ENCODE measurements at places on chromosomes 11 and 22. TPM values are rescaled to one million over a fixed set of nuclear protein-coding genes. Genes with fewer than 3 reads are reported as not detected.

OR2AG2 gene
- polyA plus RNA-seq, result not detected

IGLL1 gene
- polyA plus RNA-seq, result not detected

KCTD14 gene
- polyA plus RNA-seq, result 0.20 TPM

TSPO gene
- 328 TPM for polyA plus RNA-seq

LIF gene
- not detected for polyA plus RNA-seq

ZNF215 gene
- polyA plus RNA-seq, result not detected

GPR83 gene
- 0.10 TPM for polyA plus RNA-seq

DNA sequence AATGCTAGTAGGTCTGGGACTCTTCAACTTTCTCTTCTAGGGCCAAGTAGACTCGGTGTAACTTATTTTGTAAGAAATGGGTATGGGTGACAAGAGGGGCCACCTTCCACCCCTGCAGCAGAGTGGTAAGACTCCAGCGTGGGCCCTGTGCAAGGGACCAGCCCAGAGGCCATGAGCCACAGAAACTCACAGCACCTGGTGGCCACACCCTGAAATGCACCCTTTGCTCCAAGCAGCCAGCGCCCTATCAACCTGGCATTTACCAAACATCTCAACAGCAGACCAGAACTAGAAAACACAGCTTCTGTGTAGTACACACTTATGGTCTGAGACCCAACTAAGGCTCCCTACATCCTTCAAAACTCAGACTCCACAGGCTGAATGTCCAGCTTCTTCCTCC lies 5.7 kb downstream of the CDCA5 start:
- peak; percentile 44 for DNase-seq

DNA sequence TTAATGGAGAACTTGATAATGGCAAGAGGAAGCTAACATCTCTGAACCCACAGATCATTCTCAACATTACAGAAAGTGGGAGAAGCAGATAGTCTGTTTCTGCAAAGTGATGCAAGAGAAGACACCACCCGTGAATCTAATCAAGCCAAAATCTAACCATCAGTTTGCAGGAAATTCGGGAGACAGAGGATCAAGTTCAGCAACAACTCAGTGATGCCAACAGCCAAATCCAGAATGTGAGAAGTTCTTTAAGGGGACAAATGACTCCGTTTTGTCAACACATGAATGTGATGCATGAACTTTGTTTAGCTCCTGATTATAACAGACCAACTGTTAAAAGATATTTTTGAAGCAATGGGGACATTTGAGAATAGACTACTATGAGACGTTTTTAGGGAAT lies 95.2 kb upstream of the LDLRAD3 start:
- no peak for DNase-seq

DNA sequence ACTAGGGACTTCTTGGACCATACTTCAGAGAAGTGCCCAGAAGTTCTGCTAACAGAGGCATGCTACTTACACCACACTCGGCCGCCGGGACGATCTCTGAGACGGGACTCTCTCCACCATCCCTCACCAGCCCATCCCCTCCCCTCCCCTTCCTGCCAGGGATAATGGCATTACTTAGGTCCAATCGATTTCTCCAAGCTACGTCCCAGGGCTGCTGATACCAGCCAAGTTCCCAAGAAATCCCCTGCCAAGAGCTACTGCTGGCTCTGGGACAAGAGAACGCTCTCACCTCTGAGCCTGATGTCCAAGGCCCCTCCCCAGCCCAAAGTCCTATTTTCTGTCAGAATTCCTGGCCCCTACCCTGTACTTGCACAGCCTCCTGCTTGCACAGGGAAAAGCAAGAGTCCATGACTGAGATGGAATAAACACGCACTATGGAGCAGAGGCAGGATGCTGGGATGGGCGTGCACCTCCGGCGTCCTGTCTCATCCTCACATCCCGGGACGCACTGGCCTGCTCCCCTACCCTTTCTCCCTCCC lies 42.7 kb downstream of the GDPD5 start:
- DNase-seq, result no peak

GRCh38 chr11:131938351-131938751 lies 567.9 kb downstream of the NTM start:
- no peak for DNase-seq

DNA sequence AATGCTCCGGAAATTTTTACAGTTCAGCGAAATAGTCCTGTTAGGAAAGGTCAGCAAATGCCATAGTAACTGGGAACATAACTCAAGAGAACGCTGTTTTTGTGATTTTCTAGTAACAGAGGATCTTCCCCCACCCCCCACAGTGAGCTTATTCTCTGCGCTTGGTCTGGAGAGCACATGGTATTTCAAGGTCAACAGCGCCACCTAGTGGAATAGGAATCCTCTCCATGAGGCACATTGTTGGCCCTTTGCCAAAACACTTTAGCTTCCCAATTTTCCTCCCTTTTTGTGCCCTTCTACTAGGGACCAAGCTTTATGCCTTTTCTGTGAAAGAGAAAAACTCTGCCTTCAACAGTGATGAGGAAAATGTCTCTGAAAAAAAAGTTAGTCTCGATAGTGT lies 13.2 kb upstream of the OR4C12 start:
- DNase-seq, result no peak

DNA sequence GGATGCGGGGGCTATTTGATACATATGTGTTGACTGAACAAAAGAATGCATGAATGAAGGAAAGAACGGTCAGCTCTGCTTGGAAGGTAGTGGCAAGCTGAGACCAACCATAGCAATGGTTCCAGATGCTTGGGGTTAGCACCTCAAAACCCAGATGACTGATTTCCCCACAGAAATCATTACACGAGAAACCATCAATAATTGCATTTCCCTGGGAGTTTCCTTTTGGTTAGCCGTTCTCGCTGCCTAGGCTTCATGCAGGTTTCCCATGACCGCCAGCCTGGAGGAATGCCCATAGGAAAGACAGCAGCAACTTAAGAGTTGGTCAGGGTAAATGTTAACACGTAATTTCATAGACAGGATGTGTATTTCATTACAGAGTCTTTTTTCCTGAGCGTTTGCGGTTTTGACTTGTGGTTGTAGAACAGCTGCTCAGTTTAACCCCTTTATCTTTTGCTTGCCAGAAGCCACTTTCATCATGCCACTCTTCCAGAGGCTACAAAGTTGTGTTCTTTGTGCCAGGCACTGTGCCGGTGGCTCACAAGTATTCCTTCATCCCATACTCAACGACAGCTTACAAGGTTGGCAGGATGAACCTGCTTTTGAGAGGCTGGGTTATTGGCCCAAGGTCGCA lies 2.8 kb downstream of the IL17RA start:
- DNase-seq, result peak; percentile 31
